ENCODE measurements at places on chromosomes 7 and 10. TPM values are rescaled to one million over a fixed set of nuclear protein-coding genes. Genes with fewer than 3 reads are reported as not detected.

- no peaks in the 10 kb centered on the region for H3K27me3 ChIP-seq
- H3K36me3 ChIP-seq, result no peaks in the 10 kb centered on the region
- no peaks in the 10 kb centered on the region for H3K4me1 ChIP-seq
- no peak overlapping the region for H3K4me3 ChIP-seq
- no peak for DNase-seq
- H3K27ac ChIP-seq, result no peak overlapping the region
These were observed 16.4 kb downstream of the SEPHS1 start for GRCh38 chr10:13331646-13332045.

CLCN1 gene
- total RNA-seq, result 0.21 TPM

DNA sequence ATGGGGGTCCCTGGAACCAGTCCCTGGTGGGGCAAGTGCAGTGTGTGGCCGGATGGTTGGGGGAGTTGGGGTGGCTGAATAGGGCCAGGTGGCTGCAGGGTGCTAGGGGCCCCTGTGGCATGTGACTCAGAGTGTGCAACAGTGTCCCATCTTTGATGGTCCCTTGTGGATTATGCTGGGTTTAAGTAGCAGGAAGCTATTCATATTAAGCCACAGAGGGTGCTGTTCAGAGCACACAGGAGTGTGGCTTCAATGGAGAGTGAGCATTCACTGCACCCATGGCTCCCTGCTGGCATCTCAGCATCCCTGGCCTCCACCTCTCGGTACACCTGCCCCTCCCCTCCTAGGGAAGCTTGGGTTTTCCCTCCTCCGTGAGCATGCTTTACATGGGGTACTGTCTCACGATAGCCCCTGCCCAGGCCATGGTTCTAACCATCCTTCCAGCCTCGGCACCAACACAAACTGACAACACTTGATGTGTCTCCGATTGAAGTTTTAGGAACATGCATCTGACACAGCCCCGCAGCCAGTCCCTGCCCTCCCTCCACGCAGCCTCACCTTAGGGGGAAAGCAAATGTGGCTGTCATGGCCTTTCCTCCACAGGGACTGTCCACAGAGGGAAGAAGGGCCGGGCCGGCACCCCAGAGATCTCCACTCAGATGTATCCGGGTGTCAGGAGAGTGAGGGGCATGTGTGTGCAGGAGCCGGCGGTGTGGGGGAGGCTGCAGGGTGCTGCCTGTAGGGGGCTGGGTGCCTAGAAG is 30.4 kb upstream of the PPIF start:
- DNase-seq, result no peak
- H3K4me1 ChIP-seq, result no peaks in the 10 kb centered on the region
- H3K27me3 ChIP-seq, result no peaks in the 10 kb centered on the region
- H3K4me3 ChIP-seq, result no peak overlapping the region

FBXO24 gene
- total RNA-seq, result 4.9 TPM

EIF4H gene
- 122 TPM for total RNA-seq

- no peaks in the 10 kb centered on the region for H3K27me3 ChIP-seq
- no peak overlapping the region for H3K4me3 ChIP-seq
- H3K4me1 ChIP-seq, result peaks cover 5% of the 10 kb centered on the region
- no peak overlapping the region for H3K27ac ChIP-seq
These were observed 115.3 kb downstream of the KCNMA1 start for GRCh38 chr10:77522268-77522809.

DNA sequence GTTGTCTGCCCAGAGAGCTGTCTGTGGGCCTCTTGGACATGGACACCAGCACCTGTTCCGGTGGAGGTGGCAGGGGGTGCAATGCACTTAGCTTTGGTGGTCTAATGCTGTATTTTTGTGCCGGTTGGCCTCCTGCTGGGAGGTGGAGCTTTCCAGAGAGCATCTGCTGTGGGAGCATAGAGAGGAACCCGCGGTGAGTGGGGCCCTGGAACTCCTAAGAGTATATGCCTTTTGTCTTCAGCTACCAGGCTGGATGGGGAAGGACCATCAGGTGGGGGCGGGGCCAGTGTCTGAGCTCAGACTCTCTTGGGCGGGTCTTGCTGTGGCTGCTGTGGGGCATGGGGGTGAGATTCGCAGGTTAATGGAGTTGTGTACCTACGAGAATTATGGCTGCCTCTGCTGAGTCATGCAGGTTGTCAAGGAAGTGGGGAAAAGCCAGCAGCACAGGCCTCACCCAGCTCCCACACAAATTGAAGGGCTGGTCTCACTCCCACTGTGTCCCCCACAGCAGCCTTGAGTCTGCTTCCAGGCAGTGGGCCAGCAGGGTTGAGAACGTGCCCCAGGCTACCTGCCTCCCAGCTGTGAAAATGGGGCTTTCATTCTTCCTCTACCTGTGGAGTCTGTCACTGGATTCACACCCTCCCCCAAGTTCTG is 29.0 kb downstream of the JAKMIP3 start:
- H3K36me3 ChIP-seq, result no peaks in the 10 kb centered on the region
- DNase-seq, result no peak
- no peaks in the 10 kb centered on the region for H3K27me3 ChIP-seq
- no peak overlapping the region for H3K27ac ChIP-seq
- no peak overlapping the region for H3K4me3 ChIP-seq

- no peak overlapping the region for H3K27ac ChIP-seq
- no peak overlapping the region for H3K4me3 ChIP-seq
- no peaks in the 10 kb centered on the region for H3K36me3 ChIP-seq
- no peaks in the 10 kb centered on the region for H3K4me1 ChIP-seq
These were observed 508.1 kb upstream of the FOXK1 start for GRCh38 chr7:4174016-4174415.

TUBAL3 gene
- total RNA-seq, result not detected

CUZD1 gene
- 1.5 TPM for total RNA-seq

HOXA2 gene
- 1.8 TPM for total RNA-seq

SAMD9L gene
- 5.6 TPM for total RNA-seq
